Activated naive CD8-positive, alpha-beta T cell treated with anti-CD3 and anti-CD28 coated beads for 36 hours (primary cell): ENCODE measurements at places on chromosomes 12 and 14.

GRCh38 chr12:80411787-80412186, 32.2 kb upstream of the PTPRQ start:
- H3K27ac ChIP-seq: no peak overlapping the region
- H3K27me3 ChIP-seq: peaks cover 3% of the 10 kb centered on the region
- no peak for DNase-seq

GRCh38 chr12:11070999-11071398, 8.9 kb upstream of the TAS2R46 start:
- no peak overlapping the region for H3K27ac ChIP-seq
- peaks cover 30% of the 10 kb centered on the region for H3K36me3 ChIP-seq
- DNase-seq: no peak

- no peaks in the 10 kb centered on the region for H3K4me1 ChIP-seq
- no peak for DNase-seq
These were observed 10.8 kb downstream of the RIMBP2 start for GRCh38 chr12:130705178-130705822.

GRCh38 chr14:102774391-102775153, 2.7 kb upstream of the TRAF3 start:
- peaks cover 13% of the 10 kb centered on the region for H3K36me3 ChIP-seq
- peak; percentile 53 for DNase-seq
- H3K4me1 ChIP-seq: peaks cover 28% of the 10 kb centered on the region
- H3K27me3 ChIP-seq: no peaks in the 10 kb centered on the region
- peak overlapping the region; percentile 85 for H3K27ac ChIP-seq

GRCh38 chr14:24879661-24880386, 170.1 kb downstream of the STXBP6 start:
- H3K27ac ChIP-seq: no peak overlapping the region
- no peaks in the 10 kb centered on the region for H3K36me3 ChIP-seq
- H3K4me3 ChIP-seq: no peak overlapping the region
- peaks cover 6% of the 10 kb centered on the region for H3K27me3 ChIP-seq

- H3K27ac ChIP-seq: no peak overlapping the region
- no peaks in the 10 kb centered on the region for H3K36me3 ChIP-seq
- no peak for DNase-seq
- H3K4me3 ChIP-seq: no peak overlapping the region
- no peaks in the 10 kb centered on the region for H3K4me1 ChIP-seq
These were observed 91.6 kb downstream of the NTF3 start for GRCh38 chr12:5523396-5524115.

GRCh38 chr12:124564232-124564958, 3.0 kb downstream of the NCOR2 start:
- no peak overlapping the region for H3K27ac ChIP-seq
- H3K4me1 ChIP-seq: peaks cover 39% of the 10 kb centered on the region
- no peaks in the 10 kb centered on the region for H3K27me3 ChIP-seq
- H3K4me3 ChIP-seq: peak overlapping the region; percentile 32
- peaks cover 1% of the 10 kb centered on the region for H3K36me3 ChIP-seq

DNA sequence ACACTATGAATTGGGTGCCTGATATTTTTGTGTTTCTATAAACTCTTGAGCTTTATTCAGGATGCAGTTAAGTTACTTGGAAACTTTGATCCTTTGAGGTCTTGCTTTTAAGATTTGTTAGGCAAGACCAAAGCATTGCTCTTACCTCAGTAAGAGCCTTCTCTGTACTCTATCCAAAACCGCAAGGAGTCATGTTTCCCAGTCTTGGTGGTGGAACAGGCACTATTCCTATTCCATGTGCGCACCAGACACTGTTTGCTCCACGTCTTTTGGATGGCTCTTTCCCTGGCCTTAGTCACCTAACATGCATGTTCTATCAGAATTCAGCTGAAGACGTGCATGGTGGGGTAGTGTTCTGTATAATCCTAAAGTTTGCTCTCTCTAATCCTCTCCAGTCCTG, 23.5 kb downstream of the CSRP2 start:
- no peak overlapping the region for H3K27ac ChIP-seq
- no peak overlapping the region for H3K4me3 ChIP-seq
- no peaks in the 10 kb centered on the region for H3K4me1 ChIP-seq
- H3K27me3 ChIP-seq: no peaks in the 10 kb centered on the region

DNA sequence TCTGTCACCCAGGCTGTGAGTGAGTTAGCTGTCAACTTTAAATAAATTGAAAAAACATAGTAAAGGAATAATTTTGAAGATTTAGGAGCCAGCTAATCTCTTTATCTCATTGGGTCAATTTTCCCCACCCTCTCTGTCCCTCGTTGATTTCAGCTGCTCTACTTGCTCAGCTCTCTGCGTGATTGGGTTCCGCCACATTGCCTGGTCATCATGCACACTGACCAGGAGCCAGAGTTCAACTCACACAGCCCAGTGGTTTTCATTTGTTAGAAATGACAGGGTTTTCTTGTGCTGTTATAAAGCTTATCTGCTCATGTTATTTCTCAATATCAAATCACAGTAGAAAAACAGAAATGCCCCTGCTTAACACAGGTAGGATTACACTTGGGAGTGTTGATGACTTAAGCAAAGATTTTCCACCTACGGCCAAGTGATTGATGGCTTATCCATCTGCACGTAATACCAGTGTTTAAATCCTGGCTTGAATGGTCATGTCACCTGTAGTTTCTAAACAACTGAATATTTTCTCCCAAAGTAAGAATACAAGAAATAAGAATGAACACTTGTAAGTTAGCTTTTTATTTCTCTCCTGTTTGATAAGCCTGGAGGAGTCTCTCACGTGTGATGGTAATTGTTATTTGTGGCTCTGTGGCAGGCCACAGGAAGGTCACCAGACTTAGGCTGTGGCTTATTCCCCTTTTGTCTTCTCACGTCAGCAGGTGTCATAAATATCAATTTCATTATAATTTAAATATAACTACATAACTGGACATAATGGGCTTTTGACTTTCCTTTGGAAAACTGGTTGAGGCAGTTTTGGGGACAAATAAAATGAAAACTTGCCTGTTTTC, 367.2 kb upstream of the DDHD1 start:
- H3K4me1 ChIP-seq: no peaks in the 10 kb centered on the region
- no peaks in the 10 kb centered on the region for H3K36me3 ChIP-seq
- H3K4me3 ChIP-seq: no peak overlapping the region
- no peak for DNase-seq

DNA sequence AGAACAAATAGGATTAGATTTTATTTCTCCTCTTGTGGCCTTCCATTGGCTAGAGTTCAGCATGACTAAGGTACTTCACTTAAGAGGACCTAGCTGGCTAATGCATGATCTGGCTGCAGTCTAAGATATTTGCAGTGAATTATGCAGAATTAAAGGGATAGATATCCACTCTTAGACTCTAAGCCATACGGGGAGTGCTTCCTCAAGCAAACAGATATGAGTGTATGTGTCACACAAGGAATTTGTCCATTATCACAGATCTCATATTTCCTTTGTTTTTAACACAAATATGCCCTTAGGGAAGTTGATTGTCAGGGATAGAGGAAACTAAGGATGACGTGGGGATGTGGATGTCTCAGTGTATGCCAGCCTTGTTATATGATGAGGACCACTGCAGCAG, 88.1 kb upstream of the DHRS4 start:
- H3K36me3 ChIP-seq: no peaks in the 10 kb centered on the region
- H3K27me3 ChIP-seq: peaks cover 13% of the 10 kb centered on the region
- no peak for DNase-seq

DNA sequence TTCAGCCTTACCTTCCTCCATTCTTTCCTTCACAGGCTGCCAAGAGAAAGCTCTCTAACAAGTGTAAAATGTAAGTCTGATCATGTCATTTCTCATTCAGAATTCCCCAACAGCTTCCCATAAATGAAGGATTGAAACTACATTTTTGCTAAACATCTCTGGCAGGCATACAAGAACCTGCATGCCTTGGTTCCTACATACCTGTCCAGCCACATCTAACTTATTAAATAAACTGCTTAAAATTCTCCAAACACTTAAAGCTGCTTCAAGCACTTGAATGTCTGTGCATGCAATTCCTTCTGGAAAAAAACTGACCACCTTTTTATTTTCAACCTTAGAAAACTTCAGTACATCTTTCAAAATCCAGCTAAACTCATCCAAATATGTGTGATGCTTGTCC, 84.4 kb upstream of the DCN start:
- H3K4me1 ChIP-seq: no peaks in the 10 kb centered on the region
- H3K27ac ChIP-seq: no peak overlapping the region
- no peak for DNase-seq
- peaks cover 14% of the 10 kb centered on the region for H3K27me3 ChIP-seq
- no peak overlapping the region for H3K4me3 ChIP-seq

DNA sequence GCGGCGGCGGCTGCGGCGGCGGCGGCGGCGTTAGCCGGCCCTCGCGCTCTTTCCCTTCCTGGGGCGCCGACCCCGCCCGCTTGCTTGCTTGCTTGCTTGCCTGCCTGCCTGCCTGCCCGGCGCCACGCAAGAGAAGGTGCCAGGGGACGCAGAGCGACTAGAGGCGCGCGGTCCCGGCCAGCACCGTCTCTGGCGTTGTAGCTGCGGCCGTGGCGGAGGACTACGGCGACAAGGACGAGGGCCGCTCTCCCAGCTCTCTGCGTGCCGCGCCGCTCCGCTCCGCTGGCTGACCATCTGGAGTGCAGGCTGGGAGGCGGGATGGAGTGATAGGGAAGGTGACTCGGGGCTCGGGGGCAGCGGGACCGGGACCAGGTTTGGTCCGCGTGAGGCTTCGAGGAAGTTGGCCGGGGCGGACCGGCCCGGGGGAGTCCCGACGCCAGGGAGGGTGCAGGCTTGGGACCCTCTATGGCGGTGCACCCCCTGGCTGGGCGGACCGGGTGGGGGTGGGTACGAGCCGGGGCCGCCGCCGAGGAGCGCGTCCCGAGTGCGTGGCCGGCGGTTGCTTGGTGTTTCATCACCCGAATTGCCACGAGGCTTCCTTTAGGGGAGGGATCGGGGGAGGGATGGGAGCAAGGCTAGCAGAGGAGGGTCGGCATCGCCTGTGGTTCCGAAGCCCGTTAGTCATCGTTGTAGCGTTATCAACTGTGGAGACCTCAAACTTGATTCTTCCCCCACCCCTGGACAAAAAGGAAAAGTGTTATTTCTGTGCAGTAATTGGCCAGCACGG, 471 bp downstream of the XPOT start:
- H3K36me3 ChIP-seq: peaks cover 23% of the 10 kb centered on the region
- peak; percentile 79 for DNase-seq
- peaks cover 26% of the 10 kb centered on the region for H3K4me1 ChIP-seq

- DNase-seq: no peak
- H3K27ac ChIP-seq: no peak overlapping the region
- peaks cover 13% of the 10 kb centered on the region for H3K36me3 ChIP-seq
- no peaks in the 10 kb centered on the region for H3K4me1 ChIP-seq
- no peak overlapping the region for H3K4me3 ChIP-seq
These were observed 20.2 kb downstream of the TCHP start for GRCh38 chr12:109920261-109920780.

DNA sequence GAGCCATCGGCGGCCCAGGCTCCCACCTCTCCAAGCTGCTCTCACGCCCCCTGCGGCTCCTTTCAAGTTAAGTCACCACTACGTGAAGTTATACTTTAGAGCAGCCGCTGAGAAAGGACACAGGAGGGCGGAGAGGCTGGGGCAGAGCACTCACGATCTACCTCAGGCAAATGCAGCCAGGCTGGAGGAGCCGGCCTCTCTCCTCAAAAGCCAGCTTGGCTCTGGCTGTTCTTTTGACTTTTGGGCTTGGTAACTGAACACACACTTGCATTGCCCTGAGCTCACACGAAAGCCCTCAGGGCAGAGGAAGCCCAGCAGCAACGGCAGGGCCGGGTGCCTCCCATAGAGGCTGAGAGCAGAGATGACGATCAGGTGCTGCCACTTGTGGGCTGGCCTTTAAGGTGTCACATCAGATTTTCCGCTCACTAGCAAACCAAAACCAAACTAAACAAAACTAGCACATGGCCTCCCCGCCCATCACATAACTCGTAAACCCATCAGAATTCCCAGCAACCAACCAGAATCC, 75.2 kb downstream of the PITPNM2 start:
- peaks cover 61% of the 10 kb centered on the region for H3K4me1 ChIP-seq
- no peaks in the 10 kb centered on the region for H3K36me3 ChIP-seq
- H3K27ac ChIP-seq: peak overlapping the region; percentile 95
- peak; percentile 86 for DNase-seq
- peak overlapping the region; percentile 90 for H3K4me3 ChIP-seq
- H3K27me3 ChIP-seq: no peaks in the 10 kb centered on the region

DNA sequence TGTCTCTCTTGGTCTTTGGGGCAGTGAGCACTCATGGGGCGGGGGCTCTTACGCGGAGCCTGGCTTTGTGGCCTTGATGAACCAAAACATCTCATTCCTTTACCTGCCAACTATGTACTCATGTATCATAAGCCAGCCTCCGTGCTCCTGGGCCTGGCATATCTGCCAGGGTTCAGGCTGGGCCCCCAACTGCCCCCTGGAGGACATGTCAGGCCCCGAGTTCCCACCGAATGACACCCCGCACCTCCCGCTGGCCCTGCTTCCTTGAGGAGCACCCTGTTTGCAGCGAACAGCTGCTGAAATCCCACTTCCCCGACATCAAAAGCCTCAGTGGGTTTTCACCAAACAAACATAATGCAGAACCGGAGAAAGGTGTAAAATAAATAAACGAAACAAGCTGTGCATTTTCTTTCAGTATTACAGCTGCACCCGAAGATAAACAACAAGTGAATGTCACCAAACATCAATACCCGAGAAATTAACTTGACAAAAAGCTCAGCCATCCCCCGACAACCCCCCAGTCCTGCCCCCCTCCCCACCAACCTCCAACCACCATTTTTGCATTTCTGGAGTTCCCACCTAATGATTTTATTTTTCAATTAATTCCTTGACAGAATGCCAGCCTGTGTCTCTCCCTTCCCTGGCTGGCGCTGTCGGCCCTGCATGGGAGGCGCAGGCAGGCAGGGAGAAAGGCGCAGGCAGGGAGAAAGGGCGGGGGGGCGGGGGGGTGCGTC, 139.2 kb downstream of the RBM19 start:
- DNase-seq: no peak
- no peak overlapping the region for H3K27ac ChIP-seq
- no peaks in the 10 kb centered on the region for H3K27me3 ChIP-seq
- peaks cover 2% of the 10 kb centered on the region for H3K4me1 ChIP-seq
- H3K4me3 ChIP-seq: no peak overlapping the region
- peaks cover 4% of the 10 kb centered on the region for H3K36me3 ChIP-seq

- peaks cover 26% of the 10 kb centered on the region for H3K36me3 ChIP-seq
- no peak overlapping the region for H3K27ac ChIP-seq
- no peak overlapping the region for H3K4me3 ChIP-seq
- peaks cover 9% of the 10 kb centered on the region for H3K4me1 ChIP-seq
- H3K27me3 ChIP-seq: no peaks in the 10 kb centered on the region
- DNase-seq: no peak
These were observed 50.2 kb downstream of the RAB35 start for GRCh38 chr12:120066341-120066740.

DNA sequence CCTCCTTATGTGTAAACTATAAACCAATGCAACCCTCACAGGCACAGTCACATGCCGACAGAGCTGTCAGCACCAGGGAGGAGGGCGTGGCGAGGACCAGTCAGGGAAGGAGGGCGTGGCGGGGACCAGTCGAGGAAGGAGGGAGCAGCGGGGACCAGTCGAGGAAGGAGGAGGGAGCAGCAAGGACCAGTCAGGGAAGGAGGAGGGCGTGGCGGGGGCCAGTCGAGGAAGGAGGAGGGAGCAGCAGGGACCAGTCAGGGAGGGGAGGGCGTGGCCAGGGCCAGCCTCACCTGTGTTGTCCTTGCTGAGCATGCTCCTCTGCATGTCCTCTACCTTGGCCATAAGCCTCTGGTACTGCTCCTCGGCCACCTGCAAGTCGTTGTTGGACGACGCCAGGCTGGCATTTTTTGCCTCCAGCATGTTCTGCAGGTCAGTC, 24.2 kb downstream of the GOLGA3 start:
- no peak overlapping the region for H3K4me3 ChIP-seq
- peaks cover 41% of the 10 kb centered on the region for H3K36me3 ChIP-seq
- H3K4me1 ChIP-seq: peaks cover 21% of the 10 kb centered on the region
- H3K27me3 ChIP-seq: no peaks in the 10 kb centered on the region
- DNase-seq: no peak

- no peaks in the 10 kb centered on the region for H3K36me3 ChIP-seq
- no peaks in the 10 kb centered on the region for H3K4me1 ChIP-seq
- H3K27me3 ChIP-seq: no peaks in the 10 kb centered on the region
- no peak for DNase-seq
These were observed 207.7 kb downstream of the SLC6A15 start for GRCh38 chr12:84704856-84705255.
